ENCODE measurements at places on chromosomes 12 and 14. TPM values are rescaled to one million over a fixed set of nuclear protein-coding genes. Genes with fewer than 3 reads are reported as not detected.
A peak's percentile ranks its signal among the peaks of the same experiment; 100 is the strongest.

- no peaks in the 10 kb centered on the region for H3K27me3 ChIP-seq
- no peaks in the 10 kb centered on the region for H3K4me1 ChIP-seq
- H3K27ac ChIP-seq: peak overlapping the region; percentile 32
- peak overlapping the region; percentile 18 for H3K4me3 ChIP-seq
- DNase-seq: no peak
These were observed 21.0 kb downstream of the CFL2 start for GRCh38 chr14:34693228-34693939.

Gene SCNN1A
- 211 TPM for total RNA-seq

Gene ZBTB42
- total RNA-seq: 28.4 TPM

- DNase-seq: no peak
- H3K4me3 ChIP-seq: no peak overlapping the region
- H3K4me1 ChIP-seq: no peaks in the 10 kb centered on the region
- H3K27ac ChIP-seq: no peak overlapping the region
- no peaks in the 10 kb centered on the region for H3K27me3 ChIP-seq
These were observed 58.9 kb upstream of the TMTC2 start for GRCh38 chr12:82627799-82628198.

GRCh38 chr12:128026696-128027574, 240.0 kb upstream of the TMEM132C start:
- no peak overlapping the region for H3K27ac ChIP-seq
- no peaks in the 10 kb centered on the region for H3K27me3 ChIP-seq
- no peak for DNase-seq
- H3K36me3 ChIP-seq: no peaks in the 10 kb centered on the region
- no peak overlapping the region for H3K4me3 ChIP-seq

DNA sequence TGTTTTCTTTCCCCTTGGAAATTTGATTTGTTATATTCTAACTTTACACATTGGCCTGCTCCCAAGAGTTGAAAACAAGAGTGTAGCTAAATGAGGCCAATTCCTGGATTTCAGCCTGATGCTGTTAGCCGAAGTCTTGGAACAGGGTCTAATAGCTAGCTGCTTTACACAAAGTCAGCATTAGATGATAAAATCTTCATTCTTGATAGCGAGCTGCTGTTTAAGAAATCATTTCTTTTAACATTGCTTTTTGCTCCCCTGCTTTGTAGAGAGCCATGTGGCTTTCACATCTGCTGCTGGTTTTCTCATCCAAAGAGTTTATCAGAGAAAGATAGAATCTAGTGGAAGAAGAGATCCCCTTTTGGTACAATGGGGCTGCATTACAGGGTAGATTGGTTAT, 22.3 kb downstream of the FBXW8 start:
- no peaks in the 10 kb centered on the region for H3K36me3 ChIP-seq
- H3K27me3 ChIP-seq: no peaks in the 10 kb centered on the region
- DNase-seq: no peak
- H3K27ac ChIP-seq: no peak overlapping the region
- peaks cover 7% of the 10 kb centered on the region for H3K4me1 ChIP-seq

Gene COQ6
- 26.1 TPM for total RNA-seq

- no peak overlapping the region for H3K27ac ChIP-seq
- no peaks in the 10 kb centered on the region for H3K27me3 ChIP-seq
- DNase-seq: no peak
- no peaks in the 10 kb centered on the region for H3K4me1 ChIP-seq
- H3K36me3 ChIP-seq: no peaks in the 10 kb centered on the region
These were observed 7.7 kb upstream of the CKAP4 start for GRCh38 chr12:106255493-106255892.

DNA sequence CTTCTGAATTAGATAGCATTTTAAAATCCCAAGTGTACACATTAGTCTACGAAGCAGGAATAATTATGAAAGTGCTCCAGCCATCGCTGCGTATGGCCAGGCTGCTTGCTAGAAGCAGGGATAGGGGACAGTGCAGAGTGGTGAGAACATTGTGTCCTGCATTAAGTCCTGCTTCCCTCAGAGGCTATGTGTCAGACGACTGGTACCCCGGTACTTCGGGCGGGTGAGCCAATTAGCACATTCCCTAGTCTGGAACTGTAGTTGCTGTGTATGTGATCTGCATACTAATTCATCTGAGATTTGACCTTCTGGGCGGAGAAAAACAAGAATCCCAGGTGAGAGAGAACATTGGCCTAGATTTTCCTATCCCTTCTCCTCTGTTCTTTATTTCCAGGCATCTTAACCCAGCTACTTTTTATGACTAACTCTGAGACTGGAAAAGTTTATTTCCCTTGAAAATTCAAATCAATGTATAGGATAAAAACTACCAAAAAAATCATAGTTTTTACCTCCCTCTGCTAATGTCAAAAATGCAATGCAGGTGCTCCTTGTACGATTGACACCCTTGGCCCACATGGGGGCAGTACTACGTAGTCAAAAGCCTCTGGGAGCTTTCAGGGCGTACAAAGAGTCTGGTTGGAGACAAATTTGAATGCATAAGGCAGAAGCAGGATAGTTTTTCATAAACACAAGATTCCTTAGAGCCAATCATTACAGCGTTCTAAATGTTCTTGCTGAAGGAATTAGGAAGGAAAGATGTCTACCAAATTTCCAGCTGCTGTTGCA, 764.3 kb downstream of the NOVA1 start:
- H3K36me3 ChIP-seq: no peaks in the 10 kb centered on the region
- no peaks in the 10 kb centered on the region for H3K27me3 ChIP-seq
- H3K4me3 ChIP-seq: no peak overlapping the region
- DNase-seq: peak; percentile 4
- no peaks in the 10 kb centered on the region for H3K4me1 ChIP-seq

DNA sequence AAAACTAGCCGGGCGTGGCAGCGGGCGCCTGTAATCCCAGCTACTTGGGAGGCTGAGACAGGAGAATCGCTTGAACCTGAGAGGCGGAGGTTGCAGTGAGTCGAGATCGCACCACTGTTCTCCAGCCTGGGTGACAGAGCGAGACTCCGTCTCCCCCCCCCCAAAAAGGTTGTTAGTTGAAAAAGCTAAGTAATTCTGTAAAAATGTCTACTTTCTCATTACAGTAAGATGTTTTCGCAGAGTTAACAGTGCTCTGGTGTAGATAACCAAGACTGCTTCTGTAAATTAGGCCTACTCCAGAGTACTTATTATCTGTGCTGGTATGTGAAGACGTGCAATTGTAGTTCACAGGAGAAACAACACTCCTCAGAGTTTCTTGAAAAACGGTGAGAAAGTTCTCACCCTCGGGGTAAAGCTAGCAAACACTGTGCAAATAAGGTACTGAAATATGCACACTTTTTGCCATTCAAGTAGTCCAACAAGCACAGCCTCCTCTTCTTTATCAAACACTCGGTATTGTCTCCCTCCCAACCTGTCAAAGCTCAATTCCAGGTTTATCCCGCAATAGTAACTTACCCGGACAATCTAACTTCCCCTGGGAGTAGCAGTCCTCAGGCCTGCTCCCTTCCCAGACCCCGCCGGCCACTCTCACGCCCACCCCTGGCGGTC, 974 bp downstream of the BTBD7 start:
- peak overlapping the region; percentile 97 for H3K27ac ChIP-seq
- DNase-seq: no peak
- H3K27me3 ChIP-seq: no peaks in the 10 kb centered on the region

Gene P2RX7
- 1.4 TPM for total RNA-seq

DNA sequence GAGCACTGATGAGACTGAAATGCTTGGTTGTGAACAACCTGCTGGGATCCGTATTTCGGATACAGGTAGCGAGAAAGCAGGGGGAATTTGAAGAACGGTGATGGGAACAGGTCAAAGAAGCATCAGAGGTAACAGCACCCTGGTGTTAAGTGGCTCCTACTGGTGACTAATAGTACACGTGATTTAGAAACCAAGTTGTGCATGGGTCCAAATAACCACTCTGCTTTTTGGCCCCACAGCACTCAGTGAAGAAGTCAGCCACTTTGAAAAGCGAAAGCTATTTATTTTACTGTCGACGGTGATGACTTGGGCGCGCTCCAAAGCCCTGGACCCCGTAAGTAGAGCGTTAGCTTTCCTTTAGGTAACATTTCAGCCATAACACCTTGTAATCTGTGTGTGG, 16.7 kb downstream of the AK7 start:
- H3K27ac ChIP-seq: no peak overlapping the region
- H3K36me3 ChIP-seq: no peaks in the 10 kb centered on the region
- H3K27me3 ChIP-seq: no peaks in the 10 kb centered on the region
- no peak overlapping the region for H3K4me3 ChIP-seq
- H3K4me1 ChIP-seq: no peaks in the 10 kb centered on the region

Gene GPX2
- total RNA-seq: 18.9 TPM
